AG10803 (cell line): ENCODE measurements at places on chromosomes 12 and 14.

DNA sequence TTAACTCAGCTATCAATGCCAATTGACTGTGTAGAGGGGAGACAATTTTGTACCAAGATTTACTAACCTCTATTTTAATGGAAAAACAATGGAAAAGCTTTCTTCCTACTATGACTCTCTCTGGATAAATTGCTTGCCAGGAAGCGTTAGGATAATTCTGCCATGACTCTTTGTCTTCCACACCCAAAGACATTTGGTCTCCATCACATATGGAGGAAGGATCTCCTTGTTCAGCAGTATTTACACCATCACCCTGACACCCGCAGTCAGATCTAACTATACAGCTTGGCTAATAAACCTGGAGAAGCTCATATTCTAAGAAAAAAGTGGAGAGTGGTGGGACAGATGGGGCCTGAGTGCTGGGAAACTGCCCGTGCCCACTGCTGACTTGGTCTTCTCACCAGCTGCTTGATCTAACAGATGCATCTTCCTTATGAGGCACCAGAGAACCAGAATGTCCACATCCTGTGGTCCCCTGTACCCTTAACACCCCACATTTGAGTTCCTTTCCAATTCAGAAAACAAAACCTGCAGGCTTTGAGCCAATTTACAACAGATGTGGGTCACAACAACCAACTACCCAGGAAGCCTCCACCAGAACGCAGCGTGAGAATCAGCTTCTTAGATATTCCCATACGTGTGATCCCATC is 154.0 kb downstream of the DAD1 start:
- DNase-seq: no peak

- DNase-seq: no peak
Observed at GRCh38 chr12:67427336-67427735, 158.2 kb downstream of the CAND1 start.

GRCh38 chr12:23421556-23421955 is 527.9 kb downstream of the SOX5 start:
- no peak for DNase-seq

DNA sequence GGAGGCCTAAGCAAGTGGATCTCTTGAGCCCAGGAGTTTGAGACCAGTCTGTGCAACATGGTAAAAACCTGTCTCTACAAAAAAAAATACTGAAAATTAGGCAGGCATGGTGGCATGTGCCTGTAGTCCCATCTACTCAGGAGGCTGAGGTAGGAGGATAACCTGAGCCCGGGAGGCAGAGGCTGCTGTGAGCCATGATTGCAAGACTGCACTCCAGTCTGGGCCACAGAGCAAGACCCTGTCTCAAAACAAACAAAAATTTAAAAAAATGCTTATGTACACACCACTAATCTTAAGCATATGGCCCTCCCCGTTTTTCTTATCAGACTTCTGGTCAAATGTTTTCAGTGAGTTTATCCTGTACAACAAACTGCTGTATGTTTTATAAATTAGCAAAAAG is 1.7 kb upstream of the GNPNAT1 start:
- DNase-seq: no peak

GRCh38 chr12:130873106-130873795 is 1.4 kb downstream of the RAN start:
- DNase-seq: no peak

GRCh38 chr14:79351011-79351410 is 860.3 kb downstream of the DIO2 start:
- no peak for DNase-seq

- DNase-seq: no peak
Observed at GRCh38 chr12:63905544-63905943, 61.0 kb downstream of the SRGAP1 start.

- no peak for DNase-seq
Observed at GRCh38 chr14:99698642-99699041, 14.5 kb downstream of the CYP46A1 start.

GRCh38 chr12:7637615-7638014 is 28.1 kb downstream of the APOBEC1 start:
- no peak for DNase-seq

DNA sequence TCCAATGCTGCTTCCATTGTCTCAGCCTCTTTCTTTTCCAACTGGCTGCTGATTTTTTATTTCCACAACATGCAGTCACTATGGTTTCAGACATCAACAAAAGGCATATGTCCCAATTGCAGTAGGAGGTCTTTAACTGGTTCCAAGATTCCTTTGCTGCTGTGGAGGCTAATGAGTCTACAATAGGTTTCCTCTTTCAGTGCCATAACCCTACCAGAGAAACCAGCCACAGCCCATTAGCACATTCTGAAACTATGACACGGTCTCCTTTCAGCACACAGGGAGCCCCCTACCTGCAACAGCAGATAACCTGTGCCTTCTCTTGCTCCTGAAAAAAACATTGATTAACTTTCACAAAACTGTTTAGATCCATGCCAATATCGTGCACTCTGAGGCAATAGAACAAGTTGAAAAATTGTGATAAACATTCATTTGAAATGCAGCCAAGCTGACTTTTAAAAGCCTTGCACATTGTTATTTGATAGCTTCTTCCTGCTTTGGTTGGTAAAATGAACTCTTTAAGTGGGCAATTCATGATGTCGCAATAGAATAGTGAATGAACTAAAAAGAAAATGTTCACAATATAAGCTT is 32.4 kb downstream of the PLEKHG7 start:
- DNase-seq: peak; percentile 95

GRCh38 chr12:50188875-50189575 is 21.9 kb upstream of the CERS5 start:
- no peak for DNase-seq

DNA sequence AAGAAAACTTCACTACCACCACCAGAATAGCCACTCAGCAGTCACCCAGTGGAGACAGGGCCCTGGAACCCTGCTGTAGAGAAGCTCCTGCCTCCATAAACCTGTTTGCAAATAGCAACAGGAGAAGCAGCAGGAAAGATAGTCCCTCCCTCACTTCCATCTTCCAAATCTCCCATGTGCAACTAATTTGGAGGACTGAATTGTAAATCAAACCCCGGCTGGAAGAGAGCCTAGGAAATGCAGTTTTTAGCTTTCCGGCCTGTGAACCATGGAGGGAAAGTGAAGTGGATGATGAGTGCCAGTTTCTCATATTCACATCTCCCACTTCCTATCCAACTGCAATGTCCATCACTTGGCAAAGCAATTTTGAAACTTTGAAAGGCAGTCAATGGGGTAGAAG is 167.2 kb upstream of the FRMD6 start:
- DNase-seq: peak; percentile 79

- DNase-seq: no peak
Observed at GRCh38 chr14:105400016-105400415, 1.7 kb downstream of the TEX22 start.

DNA sequence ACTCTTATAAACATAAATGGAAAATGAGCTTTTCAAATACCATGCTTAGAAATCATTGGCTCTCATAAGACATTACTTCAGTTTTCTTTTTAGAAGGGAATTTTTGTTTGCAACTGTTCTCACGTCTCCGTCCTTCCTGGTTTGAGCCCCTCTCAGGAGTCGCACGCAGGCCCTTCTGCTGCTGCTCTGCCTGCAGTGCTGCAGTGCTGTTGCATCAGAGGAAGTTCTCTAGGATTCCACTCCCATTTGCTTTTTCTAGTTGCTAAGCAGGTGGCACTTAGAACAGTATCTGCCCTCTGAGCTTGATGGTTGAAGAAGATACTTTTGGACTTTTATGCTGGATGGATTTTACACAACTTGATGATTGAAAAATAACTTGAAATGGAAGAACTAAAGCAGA is 70.8 kb downstream of the SCN8A start:
- DNase-seq: peak; percentile 29

DNA sequence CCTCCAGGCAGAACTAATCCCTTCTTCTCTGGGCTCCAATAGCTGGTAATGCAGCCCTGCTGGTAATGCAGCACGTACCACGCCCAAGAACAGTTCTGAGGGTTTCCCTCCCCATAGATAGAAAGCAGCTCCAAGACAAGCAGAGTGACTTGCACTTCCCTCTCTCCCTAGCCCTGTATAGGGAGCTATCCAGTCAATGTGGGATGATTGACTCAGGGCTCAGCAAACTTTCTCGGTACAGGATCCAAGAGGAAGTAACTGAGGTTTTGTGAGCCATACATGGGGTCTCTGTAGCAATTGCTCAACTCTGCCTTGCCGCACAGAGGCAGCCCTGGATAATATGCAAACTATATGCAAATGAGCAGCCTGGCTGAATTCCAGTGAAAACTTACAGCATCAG is 15.5 kb upstream of the FKBP4 start:
- no peak for DNase-seq

- peak; percentile 13 for DNase-seq
Observed at GRCh38 chr12:8012651-8013309, 19.7 kb upstream of the FOXJ2 start.

GRCh38 chr12:63792338-63792737 is 12.6 kb downstream of the RXYLT1 start:
- DNase-seq: no peak

DNA sequence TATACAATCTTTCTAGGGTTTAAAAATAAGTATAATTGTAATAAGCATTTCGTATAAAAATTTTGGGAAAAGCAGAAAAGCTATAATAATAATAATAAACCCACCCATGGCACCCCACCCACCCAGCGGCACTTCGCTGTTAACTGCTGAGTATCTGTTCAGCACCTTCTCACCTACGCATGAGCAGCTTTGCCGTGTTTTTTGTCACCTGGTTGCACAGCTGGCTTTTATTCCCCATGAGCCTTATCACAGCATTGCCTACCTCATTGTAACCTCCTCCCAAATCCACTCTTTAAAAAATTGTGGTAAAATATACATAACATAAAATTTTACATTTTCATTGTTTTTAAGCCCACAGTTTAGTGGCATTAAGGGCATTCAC is 34.7 kb downstream of the CYP46A1 start:
- no peak for DNase-seq

DNA sequence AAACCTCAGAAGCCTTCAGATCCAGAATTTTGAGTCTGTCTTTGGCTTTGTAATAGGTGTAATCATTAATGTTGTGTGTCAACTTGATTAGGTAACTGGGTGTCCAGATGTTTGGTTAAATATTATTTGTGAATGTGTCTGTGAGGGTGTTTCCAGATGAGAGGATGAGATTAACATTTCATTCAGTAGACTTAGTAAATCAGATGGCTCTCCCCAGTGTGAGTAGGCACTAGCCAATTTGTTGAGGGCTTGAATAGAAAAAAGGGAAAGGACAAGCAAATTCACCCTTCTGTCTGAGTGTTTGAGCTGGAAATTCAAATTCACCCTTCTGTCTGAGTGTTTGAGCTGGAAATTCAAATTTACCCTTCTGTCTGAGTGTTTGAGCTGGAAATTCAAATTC is 932.2 kb downstream of the SLC6A15 start:
- DNase-seq: no peak

GRCh38 chr12:92581604-92582003 is 121.2 kb upstream of the PLEKHG7 start:
- DNase-seq: no peak

DNA sequence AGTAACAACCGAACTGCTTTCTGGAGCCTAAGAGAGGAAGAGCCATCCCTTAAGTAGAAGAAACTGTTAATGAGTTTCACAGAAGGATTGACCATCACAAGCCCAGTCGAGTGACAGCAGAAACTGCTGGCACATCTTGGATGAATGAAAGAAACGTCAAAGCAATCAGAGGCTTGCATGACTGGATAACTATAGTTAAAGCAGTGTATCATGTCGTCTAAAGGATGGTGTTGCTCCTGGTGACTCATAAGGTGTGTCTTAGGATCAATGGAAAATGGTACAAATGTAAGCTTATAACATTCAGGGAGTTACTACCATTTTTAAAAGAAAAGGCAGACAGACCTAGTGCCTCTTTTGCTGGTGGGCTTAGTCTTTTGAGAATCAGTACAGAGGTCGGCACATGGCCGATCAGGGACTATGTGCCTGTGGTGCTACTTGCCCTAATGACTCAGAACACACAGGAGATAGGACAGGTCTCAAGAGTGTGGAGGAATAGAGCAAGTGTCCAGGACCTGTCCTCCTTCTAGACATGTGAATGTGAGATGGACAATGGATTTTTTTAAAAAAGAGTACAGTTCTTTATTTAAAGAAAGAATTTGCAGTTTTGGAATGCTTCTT is 55.7 kb downstream of the TMX1 start:
- no peak for DNase-seq

DNA sequence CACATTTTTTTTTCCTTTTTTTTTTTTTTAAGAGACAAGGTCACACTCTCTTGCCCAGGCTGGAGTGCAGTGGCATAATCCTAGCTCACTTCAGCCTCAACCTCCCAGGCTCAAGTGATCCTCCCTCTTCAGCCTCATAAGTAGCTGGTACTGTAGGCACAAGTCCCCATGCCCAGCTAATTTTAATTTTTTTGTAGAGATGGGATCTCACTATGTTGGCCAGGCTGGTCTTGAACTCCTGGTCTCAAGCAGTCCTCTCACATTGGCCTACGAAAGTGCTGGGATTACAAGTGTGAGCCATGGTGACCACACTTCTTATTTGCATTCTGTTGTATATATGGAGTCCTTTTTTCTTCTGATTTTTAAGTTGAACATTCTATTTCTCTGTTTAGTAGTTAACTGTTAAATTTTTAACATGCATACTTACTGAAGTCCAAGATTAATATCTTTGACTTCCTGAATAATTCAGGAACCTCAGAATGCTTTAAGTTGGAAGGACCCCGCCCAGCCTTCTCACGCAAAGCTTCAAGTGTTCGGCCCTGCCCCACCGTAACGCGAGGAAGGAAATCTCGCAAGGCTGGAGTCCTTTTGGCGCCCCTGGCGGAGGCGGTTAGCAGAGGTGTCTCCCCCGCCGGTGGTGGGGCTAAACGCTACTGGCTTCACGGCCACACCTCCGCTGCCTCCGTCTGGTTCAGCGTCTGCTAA is 21.6 kb downstream of the SPATS2 start:
- no peak for DNase-seq

GRCh38 chr14:36935976-36936678 is 236.3 kb downstream of the SLC25A21 start:
- DNase-seq: peak; percentile 24

GRCh38 chr14:70788898-70789297 is 20.4 kb downstream of the MAP3K9 start:
- DNase-seq: no peak

GRCh38 chr14:39890026-39890425 is 457.8 kb upstream of the FBXO33 start:
- no peak for DNase-seq

DNA sequence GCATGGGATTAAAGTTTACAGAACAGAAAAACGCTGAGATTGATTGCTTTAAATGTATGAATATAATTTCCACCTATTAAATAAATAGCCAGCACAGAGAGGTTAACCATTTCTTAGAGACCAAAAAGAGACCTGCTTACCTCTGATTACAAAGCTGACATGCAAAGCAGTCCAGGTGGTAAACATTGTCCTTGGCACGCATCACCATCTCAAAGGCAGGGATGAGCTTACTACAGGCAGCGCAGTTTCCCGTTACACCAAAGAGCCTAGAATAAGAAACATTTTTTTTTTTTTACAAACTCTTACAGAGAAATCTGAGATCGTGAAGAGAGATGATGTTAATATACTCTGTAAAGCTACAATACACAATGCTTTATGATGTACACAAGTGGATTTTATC is 45.7 kb downstream of the LMO3 start:
- no peak for DNase-seq

GRCh38 chr12:115102450-115102849 is 418.5 kb upstream of the TBX3 start:
- DNase-seq: no peak
